ENCODE measurements at places on chromosomes 5 and 9.

DNA sequence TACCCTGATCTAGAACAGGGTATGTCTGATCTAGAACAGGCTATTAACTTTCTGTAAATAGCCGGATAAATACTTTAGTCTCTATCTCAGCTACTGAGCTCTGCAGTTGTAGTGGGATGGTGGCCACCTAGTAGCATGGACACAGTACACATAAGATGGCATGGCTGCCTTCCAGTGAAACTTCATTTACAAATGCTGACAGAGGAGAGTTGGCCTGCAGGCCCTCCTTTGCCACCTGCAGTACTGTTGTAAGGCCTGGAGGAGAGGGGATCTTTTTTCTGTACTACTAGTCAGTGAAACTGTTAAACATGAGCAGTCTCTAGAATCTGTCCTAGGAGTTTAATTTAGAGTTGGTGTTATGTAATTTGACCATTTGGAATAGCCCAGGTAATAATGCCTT lies 86.0 kb downstream of the TRIO start:
- DNase-seq: no peak

- no peak for DNase-seq
Observed at GRCh38 chr5:93497096-93497495, 83.9 kb downstream of the NR2F1-AS1 start.

- DNase-seq: no peak
Observed at GRCh38 chr5:17340379-17340778, 122.9 kb downstream of the BASP1 start.

DNA sequence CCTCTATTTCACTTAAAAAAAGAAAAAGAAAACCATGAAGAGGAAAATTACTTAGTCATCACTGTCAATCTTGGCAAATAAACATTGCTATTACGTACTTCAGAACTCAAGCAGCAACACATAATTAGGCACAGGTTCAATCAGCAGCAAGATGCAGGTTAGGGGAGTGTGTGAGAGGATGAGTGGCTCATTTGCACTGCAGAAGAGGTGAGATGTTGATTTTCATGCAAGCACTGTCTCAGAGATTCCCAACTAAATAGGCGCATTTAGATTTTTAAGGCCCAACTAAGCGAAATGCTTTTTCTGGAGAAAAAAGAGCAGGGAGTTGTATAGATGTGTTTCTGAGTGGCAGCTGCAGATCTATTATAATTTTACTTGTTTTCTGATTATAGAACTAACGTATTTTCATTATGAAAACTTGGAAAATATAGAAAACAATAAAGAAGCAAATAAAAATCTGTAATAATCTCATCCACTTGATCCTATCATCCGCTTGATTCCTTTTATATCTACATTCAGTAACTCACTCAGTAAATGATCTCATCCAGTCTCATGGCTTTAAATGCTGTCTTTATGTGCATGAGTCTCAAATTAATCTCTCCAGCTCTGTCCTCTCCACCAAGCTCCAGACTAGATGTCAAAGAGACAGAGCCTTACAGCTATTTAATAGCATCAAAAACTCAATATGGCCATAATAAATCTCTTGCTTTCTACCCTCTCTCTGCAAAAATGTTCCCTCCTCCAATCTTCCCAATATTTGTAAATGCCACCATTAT lies 162.5 kb downstream of the ZNF462 start:
- DNase-seq: no peak

DNA sequence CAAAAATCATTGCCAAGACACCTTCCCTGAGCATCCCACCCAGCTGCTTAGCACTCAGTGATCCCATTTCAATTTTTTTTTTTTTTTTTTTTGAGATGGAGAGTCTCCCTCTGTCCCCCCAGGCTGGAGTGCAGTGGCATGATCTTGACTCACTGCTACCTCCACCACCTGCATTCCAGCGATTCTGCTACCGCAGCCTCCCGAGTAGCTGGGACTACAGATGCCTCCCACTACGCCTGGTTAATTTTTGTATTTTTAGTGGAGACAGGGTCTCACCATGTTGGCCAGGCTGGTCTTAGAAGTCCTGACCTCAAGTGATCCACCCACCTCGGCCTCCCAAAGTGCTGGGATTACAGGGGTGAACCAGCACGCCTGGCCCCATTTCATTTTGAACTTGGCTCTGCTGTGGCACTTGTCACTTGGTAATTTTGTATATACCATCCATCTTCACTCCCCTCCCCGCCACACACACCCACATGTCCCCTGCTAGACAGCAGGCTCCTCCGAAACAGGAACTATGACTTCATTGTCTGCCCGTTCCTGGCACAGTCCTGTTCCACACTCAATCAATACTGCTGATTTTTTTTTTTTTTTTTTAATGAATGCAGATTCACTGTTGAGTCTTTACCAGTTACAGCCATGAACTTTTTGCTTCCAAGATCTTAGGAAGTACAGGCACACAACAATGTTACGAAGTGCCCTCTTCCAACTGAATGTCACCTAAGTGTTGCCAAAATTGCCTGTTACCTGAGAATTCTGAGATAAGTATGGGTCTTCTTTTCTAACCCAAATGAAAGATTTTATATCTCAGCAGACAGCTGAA lies 17.3 kb upstream of the ZBTB34 start:
- no peak for DNase-seq

- DNase-seq: no peak
Observed at GRCh38 chr5:175635854-175636584, 21.9 kb upstream of the HRH2 start.

DNA sequence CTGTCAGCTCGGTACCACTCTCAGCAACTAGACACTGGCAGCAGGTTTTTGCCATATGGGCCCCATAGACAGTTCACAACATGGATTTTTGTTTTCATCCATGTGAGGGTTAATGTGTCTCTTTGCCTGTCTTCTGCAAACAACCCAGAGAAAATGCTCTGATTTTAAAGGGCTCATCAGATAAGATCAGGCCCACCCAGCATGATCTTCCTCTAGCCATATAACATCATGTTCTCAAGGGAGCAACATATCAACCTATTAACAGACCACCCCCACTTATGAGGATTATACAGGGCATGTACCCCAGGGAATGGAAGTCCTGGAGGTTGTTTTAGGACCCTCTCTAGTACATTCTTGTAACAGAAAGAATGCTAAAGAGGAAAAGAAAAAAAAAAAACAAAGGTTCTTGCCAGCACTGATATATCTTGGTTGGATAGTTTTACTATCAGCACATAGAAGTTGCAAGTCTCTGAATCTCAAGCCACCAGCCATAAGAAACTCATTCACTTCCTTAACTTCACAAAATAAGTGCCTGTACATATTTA lies 1015.1 kb downstream of the TLE4 start:
- DNase-seq: no peak

DNA sequence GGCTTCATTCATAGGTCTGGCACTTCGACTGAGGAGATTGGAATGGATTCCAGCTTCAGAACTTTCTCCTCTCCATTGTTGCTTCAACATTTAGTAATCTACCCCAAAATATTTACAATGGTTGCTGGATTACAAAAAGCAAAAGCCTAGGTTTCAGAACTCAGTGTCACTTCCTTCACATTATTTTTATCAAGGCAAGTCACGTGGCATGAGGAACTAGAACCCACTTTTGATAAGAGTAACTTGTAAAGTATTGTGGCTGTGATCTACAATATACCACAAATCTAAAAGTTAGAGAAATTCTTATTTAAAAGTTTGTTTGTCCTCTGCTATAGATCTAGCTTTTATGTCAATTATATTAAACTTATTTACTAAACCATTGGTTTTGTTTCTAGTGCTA lies 39.7 kb upstream of the ANKDD1B start:
- DNase-seq: no peak

DNA sequence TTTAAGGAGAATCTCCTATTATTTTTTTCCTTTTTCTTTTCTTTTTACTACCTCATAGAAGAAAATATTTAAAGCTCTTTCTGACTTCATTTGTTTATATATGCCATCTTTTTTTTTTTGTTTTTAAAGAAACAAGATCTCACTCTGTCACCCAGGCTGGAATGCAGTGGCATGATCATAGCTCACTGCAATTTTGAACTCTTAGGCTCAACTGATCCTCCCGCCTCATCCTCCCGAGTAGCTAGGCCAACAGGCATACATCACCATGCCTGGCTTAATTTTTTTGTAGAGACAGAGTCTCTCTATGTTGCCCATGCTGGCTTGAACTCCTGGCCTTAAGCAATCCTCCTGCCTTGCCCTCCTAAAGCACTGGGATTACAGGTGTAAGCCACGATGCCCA lies 59.5 kb downstream of the LNPEP start:
- no peak for DNase-seq

- DNase-seq: peak; percentile 64
Observed at GRCh38 chr9:124392871-124393460, 22.3 kb downstream of the PSMB7 start.

GRCh38 chr5:68253624-68254585 lies 38.3 kb downstream of the PIK3R1 start:
- DNase-seq: no peak

- no peak for DNase-seq
Observed at GRCh38 chr5:28468166-28468565, 1429.8 kb upstream of the CDH9 start.

GRCh38 chr5:64213011-64213410 lies 47.4 kb downstream of the RNF180 start:
- no peak for DNase-seq

DNA sequence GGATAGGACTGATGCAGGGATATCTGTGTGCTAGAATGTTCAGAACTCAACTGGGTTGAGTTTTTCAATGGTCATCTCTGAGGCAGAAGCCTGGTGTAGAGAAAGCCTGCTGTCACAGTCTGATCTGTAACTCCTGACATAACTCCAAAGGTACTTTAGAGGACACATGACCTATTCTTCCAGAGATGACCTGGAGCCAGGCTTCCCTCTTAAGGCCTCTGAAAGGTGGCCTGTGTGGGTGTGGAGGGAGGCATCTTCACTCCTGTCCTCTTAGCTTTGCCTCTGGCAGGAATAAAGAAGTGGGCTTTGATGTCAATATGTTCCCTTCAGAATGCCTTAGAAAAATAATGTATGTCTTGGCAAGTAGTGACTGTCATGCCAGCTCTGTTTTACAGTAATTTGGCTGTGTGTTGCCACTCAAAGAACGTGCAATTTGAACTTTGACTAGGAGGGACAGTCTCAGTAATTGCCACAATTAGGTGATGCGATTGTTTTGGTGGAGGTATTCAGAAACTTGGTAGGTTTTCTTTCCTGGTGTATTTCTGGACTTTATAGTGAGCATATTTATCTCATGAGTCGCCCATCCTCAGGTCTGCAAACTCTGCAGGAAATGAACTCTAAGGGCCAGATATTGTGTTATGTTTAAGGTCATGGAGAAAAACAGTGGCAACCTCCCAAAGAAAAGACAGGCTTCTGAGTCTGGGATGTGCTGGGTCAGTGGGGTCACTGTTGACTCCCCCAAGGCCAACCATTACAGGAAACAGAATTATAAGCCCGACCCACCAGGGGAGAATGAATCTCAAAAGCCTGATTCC lies 3.2 kb upstream of the C5orf63 start:
- DNase-seq: no peak

DNA sequence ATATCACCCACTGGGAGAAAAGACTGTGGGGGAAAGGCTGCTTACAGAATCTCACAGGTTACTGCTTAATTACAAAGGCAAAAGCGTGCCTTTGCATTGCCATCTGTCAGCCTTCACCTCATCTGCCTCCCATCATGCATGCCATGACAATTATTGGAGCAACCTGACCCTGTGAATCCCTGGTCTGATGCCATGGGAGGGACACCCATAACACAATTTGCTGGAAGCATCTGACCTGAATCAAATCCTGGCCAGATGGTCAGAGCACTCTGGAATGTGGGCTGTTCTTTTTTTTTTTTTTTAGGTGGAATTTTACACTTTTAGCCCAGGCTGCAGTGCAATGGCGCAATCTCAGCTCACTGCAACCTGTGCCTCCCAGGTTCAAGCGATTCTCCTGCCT lies 11.6 kb upstream of the RETREG1 start:
- peak; percentile 61 for DNase-seq

DNA sequence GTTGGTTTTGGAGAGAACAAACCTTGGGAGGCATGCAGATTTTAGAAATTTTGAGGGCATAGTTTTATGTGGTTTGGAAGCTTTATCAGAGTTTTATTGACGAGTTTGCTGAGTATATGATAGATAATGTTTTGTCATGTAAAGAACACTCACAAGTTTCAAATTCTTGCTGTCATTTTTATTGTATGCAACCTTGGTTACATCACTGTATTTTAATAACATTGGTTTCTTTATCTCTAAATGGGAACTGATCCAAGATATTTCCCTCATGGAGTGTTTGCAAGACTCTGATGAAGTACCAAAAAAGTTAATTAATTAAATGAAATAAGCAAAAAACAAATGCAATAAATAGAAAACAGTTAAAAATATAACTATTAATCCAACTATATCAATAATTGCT lies 170.3 kb downstream of the SMC2 start:
- no peak for DNase-seq

GRCh38 chr5:502325-503079 lies 21.7 kb downstream of the SLC9A3 start:
- DNase-seq: no peak

DNA sequence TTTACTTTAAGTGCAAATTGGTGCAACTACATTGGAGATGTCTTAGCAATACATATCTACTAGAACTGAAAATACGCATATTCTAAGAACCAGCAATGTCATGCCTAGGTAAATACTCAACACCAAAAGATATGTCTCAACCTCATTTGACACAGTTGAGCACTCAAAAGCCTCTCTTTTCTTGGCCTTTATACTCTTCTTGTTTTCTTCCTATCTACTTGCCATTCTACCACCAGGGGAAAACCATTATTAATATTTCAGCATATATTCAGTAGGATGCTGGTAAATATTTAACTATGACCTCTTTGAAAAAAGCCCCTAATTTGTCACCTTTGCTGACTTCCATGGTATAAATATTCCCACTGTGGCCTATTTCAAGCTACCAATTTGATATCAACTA lies 443.8 kb downstream of the LRRC70 start:
- DNase-seq: no peak

DNA sequence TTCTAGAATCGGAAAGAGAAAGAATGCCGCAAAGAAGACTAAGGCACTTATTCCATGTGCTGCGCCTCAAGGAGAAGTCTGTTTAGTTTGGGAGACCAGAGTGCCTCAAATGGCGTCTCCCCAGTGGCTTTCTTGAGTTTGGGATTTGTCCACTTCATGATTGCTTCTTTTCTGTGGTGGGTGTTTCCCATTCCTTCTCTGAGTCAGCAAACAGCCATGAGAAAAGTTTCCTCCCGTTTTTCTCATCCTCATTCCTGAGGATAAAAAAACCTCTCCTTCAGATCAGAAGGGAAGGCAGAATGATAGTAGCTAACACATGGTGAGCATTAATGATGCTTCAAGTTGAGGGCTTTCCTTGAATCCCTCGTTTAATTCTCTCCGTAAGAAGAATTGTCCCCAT lies 275.9 kb upstream of the WWC1 start:
- DNase-seq: no peak

DNA sequence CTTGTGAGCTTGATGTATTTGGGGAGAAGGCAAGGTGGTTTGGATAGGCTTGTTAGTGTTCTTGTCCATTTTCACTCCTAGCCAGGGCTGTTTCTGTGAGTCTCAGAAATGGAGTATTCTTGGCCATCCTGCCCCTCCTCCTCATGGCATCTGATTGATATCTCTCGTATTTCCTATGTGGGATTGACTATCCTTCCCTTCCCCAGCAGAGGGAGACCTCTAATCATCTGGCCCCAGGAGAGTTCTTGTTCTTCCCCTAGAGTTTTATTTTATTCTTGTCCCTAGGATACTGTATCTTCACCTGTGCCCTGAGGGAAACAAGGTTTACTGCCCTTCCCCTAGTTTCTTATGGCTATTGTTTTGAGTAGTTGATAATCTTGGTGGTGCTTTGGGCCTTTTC lies 114.4 kb downstream of the VPS13A start:
- DNase-seq: no peak

Measured in NCI-H446 (cell line).